Cortex of kidney (tissue), 1 donor: ENCODE measurements at places on chromosomes 1 and 21.

GRCh38 chr1:206878456-206878855, 13.0 kb downstream of the IL20 start:
- DNase-seq: no peak

DNA sequence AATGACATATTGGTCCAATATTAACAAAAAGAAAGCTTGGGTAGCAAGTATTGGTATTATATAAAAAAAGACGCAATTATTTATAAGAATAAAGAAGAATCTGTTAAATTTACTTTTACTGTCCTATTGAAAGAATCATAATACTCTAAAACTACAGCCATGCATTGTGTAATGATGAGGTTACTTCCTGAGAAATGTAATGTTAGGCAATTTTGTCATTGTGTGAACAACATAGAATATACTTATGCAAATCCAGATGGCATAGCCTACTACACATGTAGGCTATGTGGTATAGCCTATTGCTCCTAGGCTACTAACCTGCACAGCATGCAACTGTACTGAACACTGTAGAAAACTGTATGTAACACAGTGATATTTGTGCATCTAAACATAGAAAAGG, 121.2 kb upstream of the PTGFR start:
- DNase-seq: no peak

- DNase-seq: no peak
Observed at GRCh38 chr1:5637171-5637570, 355.1 kb downstream of the NPHP4 start.

GRCh38 chr1:212700892-212701819, 1.5 kb upstream of the BATF3 start:
- DNase-seq: no peak

- no peak for DNase-seq
Observed at GRCh38 chr1:172460887-172461315, 17.0 kb upstream of the PIGC start.

GRCh38 chr1:12450756-12451559, 167.1 kb downstream of the DHRS3 start:
- DNase-seq: no peak

DNA sequence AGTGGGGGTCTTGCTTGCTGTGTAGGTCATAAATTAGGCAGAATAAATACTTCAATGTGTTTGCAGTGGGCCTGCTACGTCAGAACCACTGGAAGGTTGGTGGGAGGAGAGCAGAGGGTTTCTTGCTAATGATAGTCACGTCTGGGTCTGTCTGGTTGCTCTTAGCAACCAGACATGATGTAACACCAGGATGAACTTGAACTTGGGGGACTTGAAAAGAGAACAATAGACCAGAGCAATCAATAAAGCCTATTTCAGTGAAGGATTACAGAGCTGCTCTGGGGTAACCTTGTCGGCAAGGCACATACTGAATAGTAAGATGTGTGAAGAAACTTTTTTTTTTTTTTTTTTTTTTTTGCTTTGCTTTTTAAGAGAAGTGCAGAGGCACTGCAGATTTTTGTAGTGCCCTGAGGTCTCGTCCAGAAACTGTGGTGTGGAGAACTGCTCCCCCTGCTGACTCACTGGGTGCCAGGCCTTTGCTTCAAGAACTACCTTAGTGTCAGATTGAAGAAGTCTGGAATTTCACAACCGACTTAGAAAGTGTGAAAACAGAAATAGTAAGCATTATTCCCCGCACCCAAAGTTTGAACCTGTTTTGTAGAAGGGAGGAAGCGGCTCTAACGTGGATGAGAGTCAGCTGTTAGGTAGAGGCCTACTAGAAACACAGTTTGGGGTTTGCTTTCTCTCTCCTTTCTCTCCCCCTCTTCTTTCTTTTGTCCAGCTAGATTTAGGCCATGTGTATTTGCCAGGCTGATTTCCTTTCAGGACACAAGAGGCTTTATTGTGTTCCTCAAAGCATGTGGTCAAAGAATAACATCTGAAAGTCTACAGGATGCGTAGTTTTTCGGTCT, 271.6 kb downstream of the TM2D1 start:
- no peak for DNase-seq

- no peak for DNase-seq
Observed at GRCh38 chr1:184315254-184315653, 71.6 kb upstream of the C1orf21 start.

DNA sequence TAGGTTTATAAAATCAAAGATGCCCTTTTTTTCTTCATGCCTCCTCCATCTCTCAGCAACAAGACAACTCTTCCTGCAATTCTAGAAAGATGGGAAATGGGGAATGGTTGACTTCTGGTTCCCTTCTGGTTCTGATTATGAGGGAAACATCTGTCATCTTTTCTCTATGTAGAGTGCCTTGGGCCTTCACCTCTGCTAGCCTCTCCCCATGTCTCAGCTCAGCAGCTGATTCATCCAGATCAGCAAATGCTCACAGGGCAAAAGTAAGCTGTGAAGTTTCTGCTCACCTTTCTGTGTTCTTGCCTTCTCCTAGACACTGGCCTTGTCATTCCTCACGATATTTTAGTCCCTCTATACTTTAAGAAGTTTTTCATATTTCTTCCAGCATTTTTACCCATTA, 17.8 kb upstream of the BECN2 start:
- DNase-seq: no peak

DNA sequence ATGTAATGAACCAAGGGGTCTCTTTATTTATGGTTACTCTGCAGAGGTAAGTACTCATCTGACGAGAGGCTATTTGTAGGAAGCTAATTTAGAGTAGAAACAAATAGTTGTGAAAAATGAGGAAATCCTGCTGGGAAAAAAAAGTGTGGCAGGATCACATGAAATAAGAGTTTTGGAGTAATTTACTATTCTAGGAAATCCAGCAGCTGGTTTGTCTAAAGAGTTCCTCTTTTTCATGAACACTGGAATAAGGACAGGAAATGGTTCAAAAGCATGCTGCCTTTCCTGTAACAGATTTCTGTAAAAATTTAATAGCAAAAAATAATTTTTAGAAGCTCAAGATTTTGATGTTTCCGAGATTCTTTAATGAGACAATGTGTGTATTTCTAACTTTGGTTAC, 177.3 kb downstream of the CHRM3 start:
- DNase-seq: no peak

- DNase-seq: no peak
Observed at GRCh38 chr1:33985656-33986055, 121.8 kb downstream of the HMGB4 start.

- no peak for DNase-seq
Observed at GRCh38 chr21:43689556-43690337, 29.2 kb upstream of the PDXK start.

GRCh38 chr1:114224196-114224907, 70.7 kb upstream of the SYT6 start:
- DNase-seq: no peak

- no peak for DNase-seq
Observed at GRCh38 chr1:203364806-203365205, 13.9 kb upstream of the FMOD start.

DNA sequence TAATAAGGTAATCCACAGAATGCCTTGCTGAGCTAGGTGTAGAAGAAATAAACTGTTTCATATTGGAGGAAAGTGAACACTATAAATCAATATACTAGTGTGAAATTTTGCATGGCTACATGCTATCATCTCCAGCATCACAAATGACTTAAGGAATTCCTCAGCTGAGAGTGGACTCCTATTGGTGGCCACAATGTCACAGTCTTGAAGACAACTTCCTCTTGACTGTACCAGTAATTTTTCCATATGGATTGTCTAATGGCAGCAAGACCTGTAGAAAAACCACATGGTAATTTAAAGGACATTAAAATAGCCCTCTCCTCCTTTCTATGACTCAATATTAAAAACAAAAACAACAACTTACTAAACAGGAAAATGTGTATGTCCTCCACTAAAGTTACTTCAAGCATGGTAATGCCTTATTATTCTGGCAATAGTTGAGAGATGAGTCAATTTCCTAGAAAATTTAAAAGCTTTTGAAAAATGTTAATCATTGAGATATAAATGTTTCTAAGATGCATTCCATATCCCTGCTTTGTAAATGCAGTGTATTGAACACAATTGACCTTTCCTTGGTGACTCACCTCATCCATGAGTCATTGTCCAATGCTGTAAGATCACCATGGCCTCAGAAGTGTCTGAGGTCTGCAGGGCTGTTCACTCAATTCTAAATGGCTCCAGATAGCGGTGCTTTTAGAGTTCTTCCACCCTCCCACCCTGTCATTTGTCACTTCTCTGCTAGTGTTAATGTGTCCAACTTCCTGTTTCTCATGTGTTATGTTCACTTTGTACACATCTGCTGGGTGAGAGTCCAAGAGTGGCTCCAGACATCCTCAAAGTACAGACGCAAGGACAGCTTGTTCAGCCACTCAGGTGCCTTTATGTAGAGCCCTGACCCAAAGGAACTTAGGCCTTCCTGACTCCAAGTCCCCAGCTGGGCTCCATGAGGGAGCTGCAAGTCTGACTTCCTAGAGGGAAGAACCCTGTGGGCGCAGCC, 32.8 kb upstream of the DNASE2B start:
- DNase-seq: no peak

GRCh38 chr21:43652616-43653015, 6.7 kb downstream of the HSF2BP start:
- no peak for DNase-seq

DNA sequence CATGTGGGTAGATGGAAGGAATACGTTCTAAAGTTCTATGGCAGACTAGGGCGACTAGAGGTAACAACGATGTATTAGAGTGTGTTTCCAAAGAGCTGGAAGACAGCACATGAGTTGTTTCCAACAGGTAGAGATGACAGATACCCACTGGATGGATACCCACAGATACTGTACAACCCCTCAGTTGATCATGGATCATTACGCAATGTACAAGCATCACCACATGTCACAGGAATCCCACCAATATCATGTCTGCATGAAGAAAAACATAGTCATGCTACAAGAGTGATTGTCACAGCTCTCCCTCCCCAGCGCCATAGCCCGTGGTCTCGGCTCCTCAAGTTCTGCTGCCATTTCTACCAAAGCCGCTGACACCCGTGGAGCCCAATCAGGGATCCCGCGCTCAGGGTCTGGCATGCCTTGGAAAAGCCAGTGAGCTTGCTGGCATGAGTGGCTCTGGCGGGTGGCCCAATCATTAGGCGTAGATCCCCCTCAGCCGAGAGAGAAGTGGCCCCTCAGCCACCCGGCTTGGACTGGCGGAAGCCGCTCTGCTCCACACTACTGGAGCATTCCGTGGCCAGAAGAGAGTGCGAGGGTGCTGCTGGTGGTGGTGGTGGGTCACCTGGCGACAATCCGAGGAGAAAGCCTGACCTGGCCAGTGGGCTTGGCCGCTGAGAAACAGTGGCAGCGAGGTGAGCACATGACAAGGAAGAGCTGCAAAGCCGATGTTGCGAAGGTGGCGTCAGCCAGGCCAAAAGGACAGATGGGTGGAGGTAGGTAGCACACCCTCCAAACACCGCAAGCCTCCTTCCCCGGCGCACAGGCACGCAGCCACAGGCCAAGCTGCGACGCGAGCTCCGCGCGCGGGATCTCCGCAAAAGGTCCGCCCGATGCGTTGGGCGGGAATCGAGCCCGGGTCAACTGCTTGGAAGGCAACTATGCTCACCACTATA, 65.7 kb upstream of the FCGR2A start:
- DNase-seq: no peak

DNA sequence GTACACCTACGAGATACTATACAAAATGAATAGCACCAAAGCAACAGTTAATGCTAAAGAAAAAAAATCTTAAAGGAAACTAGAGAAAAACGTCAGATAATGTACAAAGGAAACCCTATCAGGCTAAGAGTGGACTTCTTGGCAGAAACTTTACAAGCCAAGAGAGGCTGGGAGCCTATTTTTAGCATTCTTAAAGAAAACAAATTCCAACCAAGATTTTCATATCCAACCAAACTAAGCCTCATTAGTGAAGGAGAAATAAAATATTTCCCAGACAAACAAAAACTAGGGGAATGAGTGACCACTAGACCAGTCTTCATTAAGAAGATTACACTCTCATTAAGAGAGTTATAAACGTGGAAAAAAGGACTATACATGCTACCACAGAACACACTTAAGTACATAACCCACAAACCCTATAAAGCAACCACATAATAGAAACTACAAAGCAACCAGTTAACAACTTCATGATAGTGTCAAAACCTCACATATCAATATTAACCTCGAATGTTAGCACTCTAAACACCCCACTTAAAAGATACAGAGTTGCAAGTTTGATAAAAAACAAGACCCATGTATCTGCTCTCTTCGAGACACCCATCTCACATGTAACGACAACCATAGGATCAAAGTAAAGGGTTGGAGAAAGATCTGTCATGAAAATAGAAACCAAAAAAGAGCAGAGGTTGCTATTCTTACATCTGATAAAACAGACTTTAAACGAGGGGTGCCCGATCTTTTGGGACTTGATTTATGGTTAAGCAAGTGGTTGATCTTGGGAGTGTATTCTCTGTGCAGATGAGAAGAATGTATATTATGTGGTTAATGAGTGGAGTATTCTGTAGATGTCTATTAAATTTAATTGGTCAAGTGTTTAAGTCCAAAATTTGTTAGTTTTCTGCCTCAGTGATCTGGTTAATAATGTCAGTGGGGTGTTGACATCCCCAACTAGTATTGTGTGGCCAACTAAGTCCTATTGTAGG, 1301.4 kb downstream of the PLA2G4A start:
- DNase-seq: no peak

DNA sequence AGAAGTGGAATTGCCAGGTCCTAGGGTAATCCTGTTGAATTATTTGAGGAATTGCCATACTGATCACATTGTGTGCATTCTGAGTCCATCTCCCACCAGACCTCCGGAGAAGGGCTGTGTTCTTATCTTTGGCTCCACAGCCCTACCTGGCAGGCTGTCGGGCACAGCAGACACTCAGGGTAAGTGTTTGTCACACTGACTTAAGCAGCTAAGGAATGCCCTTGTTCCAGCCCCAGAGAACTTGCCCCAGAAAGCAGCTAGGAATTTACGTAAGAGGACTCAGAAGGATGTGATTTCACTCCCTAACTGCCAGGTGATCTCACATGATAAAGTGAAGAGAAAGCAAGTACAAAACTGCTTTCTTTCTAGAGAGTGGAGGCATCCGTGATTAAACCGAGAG, 21.0 kb downstream of the VASH2 start:
- DNase-seq: no peak

GRCh38 chr1:20624709-20625108, 8.5 kb upstream of the PINK1 start:
- DNase-seq: no peak

- no peak for DNase-seq
Observed at GRCh38 chr1:178846306-178846705, 24.6 kb downstream of the ANGPTL1 start.

DNA sequence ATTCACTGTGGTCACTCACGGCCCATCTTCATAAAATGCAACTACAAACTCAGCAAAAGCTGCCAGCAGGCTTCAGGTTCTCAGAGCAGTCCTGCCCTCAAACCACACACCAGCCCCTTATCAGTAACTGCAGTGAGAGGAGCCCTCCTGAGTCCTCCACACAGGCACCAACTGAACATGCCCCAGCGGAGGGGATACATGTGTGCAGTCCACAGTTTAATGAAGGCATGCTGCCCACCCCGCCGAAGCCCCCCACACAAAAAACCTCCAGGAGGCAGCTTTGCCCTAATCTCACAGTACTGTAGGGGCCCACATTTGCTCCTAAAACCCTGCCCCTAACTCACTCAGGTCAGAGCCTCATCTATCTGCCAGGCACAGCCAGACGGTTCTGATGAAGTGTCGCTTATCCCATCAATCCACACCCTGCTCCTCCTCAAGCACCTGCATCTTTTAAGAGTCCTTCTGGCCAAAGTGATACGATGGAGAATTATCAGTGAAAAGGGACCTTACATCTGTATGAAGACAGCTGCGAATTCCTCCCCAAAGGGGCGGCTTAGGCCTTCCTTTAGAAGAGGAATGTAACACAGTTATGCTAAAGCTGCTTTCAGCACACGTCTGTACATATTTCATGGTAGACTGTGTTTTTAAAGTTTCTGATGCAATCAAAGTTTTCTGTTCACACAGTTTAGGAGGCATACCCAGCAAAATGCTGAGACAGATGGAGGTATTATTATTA, 3.5 kb downstream of the ABCB10 start:
- no peak for DNase-seq
